NCI-H1105 treated with DMSO at 0.1 percent for 48 hours (cell line): ENCODE measurements at places on chromosomes 1 and 21.
A peak's percentile ranks its signal among the peaks of the same experiment; 100 is the strongest.

DNA sequence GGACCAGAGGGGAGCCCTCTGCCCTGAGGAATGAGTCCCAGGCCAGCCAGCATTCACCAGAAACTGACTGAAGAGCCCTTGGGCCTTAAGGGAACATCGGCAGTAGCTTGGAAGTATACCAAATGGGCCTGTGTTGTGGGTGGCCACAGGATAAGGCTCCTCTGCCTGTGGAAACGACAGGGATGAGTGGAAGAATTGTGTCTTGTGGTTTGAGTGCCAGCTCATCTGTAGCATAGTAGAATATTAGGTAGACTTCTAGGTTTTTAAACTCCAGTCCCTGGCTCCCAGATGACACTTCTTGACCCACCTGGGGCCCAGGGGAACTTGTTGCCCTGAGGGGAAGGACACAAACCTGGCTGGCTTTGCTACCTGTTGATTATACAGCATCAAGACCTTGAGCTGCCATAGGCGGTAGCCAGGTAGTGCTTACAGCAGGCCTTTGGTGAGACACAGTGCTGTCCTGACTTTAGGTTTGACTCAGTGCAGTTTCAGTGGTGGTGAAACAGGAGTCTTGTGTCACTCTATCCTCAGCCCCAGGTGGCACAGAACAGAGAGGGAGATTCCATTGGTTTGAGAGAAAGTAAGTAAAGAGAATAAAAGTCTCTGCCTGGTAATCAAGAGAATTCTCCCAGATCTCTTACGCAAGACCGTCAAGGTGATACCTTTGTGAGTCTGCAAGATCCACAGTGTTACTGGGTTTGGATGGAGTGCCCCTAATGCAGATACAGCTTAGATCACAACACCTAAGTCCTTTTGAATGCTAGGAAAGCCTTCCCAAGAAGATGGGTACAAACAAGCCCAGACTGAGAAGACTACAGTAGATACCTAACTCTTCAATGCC, 50.2 kb downstream of the RABGAP1L start:
- DNase-seq = no peak

GRCh38 chr1:203638103-203638475, 11.5 kb downstream of the ATP2B4 start:
- peak; percentile 69 for DNase-seq

DNA sequence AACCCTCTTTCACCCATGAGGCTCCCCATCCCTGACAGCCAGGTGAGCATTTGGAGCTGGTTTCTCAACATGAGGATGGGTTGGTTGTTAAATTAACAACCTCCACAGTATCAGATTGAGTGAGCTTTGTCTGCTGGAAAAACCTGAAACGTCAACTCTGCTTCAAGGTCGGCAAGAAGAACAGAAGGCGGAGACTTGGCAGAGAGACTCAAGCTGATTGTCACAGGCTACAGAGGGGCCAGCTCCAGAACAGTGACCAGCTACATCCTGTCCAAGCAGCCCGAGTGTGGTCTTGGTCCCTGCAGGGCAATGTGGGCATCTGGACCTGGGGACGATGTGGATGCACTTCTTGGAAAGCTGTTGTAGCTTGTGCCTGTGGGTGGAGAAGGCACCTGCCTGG, 36.6 kb upstream of the TMEM51 start:
- no peak for DNase-seq

DNA sequence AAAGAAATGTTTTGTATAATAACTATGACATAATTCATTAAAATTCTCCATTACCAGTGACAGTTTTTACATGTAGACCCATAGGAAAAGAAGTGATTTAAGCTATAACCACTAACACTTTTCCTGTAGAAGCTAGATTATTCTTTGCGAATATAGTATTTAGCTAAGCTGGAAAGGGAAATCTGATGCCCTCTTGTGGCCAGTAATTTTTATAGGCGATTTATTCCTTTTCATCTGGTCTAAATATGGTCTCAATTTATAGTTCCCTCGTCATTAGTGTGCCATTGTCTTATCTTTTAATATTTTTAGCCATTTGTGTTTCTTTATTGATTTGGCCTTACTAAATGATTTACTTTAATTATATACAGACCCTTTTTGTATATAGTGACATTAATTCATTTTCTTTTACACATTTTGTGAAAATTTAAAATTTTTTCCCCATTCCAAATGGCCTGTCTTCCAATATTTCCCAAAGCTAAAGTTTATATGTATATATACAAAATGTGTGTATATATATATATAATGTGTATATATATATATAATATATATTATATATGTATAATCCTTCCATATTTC, 26.7 kb downstream of the BTG3 start:
- peak; percentile 67 for DNase-seq

GRCh38 chr1:36089393-36090121, 865 bp downstream of the ADPRS start:
- DNase-seq = no peak

DNA sequence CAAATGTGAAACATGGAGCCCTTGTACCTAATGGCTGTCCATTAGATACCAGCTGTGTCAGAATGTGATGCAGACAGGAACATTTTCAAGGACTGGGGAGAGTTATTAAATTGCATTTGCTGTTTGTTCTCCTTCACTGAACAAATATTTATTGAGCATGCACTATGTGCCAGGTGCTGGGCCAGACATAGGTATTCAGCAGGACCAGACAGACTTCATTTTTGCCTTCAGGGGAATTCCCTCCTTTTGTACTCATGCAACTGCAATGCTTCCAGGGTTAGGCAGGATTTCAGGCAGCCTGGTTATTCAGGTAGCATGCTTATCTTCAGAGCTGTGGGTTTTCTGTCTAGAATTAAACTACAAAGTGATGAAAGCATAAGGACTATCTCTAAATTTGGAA, 64.2 kb upstream of the SMYD2 start:
- DNase-seq = peak; percentile 3

- DNase-seq = no peak
These were observed 15.9 kb upstream of the NIBAN1 start for GRCh38 chr1:184990204-184990603.

GRCh38 chr1:246032984-246033383, 474.1 kb downstream of the SMYD3 start:
- no peak for DNase-seq

- no peak for DNase-seq
These were observed 48.9 kb upstream of the TENT5C start for GRCh38 chr1:117556976-117557375.

DNA sequence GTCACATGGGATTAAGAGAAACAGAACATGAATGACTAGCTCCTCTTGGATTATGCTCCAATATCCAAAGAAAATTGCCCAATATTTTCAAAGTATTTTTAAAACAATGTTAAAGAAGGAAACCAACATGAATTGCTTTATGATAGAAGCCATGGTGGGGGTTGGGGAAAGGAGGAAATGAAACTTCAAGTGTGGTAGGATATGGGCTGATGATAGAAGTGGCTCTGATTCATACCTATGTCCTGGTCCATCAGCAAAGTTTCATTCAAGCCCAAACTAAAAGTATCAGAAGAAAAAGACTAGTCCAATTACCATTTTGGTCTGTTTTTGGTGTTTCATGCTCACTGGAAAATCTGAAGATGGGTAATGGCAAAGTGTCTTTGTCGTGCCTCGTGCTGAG, 104.2 kb upstream of the PROX1 start:
- no peak for DNase-seq

DNA sequence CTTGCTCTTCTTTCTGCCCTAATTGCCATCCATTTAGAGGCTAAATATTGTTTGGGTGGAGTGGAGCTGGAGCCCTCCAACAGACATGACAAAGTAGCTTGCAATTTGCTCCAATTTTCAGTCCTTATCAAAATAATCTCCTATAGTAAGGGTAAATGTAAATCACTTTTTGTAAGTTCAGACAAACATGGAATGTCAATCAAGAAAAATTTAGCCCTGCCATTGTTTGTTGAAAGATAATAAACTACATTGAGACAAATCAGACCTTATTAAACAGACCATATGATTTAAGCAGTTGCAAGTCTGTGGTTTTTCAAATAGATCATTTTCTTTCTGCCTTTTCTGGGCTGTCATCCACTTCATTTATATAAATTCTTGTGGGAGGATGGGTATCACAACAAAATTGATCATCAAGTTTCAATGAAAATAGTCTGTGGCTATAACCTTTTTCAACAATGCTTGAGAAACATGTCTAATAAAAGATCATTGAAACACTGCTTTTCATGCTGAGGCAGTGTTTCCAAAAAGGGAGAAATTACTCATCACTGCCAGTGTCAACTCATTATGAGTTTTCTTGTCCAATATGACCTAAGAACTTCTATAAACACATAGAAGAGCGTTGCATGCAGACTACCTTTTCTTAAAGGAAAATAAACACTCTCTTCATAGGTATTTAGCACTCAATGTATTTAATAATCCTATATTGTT, 1152.0 kb upstream of the B3GALT2 start:
- no peak for DNase-seq

DNA sequence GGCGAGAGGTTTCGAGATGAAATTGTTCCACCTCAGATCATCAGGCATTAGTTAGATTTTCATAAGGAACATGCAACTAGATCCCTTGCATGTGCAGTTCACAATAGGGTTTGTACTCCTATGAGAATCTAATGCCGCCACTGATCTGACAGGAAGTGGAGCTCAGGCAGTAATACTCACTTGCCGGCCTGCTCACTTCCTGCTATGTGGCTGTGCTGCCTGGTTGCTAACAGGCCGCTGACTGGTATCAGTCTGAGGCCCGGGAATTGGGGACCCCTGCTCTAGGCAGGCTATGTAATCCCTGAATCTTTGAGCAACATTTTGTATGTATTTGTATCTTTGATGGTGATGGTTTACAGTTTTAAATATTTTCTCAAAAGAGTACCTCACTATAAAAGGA, 32.5 kb downstream of the XKR8 start:
- DNase-seq = no peak

DNA sequence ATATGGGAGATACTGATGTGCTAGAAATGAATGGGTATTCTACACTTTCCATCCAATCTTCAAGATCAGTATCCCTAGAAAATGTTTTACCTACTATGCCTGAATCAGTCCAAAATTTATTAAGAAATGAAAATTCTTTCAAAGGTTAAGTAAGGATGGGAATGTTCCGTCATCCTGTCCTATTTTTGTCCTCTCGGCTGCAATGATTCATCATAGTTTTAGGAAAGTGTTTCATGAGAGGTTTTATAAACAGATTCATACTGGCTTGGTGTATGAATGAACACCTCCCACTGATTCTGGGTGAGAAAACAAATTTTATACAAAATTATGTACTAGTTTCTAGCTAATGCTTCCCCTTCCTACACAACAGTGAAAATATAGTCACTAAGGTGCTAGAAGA, 504.6 kb upstream of the NR5A2 start:
- DNase-seq = no peak

DNA sequence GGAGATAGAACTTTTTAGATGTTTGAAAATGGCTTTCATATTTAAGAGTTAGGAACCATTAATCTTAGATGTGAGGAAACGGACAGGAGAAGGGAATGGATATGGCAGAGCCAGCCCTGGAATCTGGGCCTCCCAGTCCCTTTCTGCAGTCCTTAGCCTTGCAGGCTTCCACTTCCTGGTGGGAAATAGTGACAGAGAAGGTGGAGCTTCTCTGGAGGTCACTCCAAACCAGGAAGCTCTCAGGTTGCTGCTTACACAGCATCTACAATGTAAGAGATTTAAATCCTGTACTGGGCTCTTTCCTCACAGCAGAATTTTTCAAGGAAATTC, 2.5 kb downstream of the S100A11 start:
- no peak for DNase-seq

- no peak for DNase-seq
These were observed 259.5 kb upstream of the CHRM3 start for GRCh38 chr1:239126884-239127283.

GRCh38 chr1:235495551-235495950, 8.7 kb downstream of the B3GALNT2 start:
- no peak for DNase-seq
